Brain (organoid and tissue), 16 donors: ENCODE measurements at places on chromosomes 11 and 22.

- DNase-seq, result no peak
These were observed 41.2 kb upstream of the KLHL35 start for GRCh38 chr11:75474240-75474639.

GRCh38 chr11:46012185-46012584, 89.7 kb downstream of the LARGE2 start:
- DNase-seq, result no peak

DNA sequence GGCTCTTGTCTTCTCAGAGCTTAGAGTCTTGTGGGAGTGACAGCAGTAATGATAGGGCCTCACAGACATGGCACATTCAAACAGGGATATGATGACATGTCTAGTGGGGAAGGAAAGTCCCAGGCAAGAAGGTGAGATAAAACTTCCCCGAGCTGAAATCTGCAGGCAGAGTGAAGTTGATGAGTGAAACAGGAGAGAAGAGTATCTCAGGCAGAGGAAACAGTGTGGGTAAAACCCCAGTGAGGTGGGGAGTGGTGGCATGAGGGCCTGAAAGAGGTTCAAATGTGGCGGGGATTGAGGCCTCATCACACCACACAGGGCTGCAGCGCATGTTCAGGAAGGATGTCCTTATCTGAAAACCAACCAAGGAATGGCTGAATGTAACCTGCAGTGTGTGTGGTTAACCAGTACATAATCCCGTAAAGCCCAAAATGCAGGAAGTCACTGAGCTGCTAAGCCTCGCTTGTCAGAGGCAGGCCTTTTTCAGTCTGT, 153.8 kb upstream of the E2F8 start:
- DNase-seq, result no peak

GRCh38 chr11:100536979-100537378, 150.1 kb upstream of the ARHGAP42 start:
- no peak for DNase-seq

DNA sequence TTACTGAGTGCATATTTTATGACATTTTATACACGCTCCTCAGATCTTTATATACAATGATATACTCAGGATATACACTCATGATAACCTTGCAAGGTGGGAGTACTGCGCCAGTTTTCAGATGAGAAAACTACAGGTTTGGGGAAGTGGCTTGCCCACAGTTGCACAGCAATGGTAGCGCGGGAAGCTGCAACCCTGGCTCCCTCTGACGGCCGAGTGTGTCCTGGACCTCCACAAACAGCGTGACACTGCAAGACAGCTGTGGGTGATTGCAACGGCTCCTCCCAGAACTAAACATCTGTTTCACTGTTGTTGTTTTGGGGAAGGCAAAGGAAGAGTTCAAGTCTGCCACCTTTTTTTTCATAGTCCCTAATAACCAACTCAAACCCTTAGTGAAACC, 47.0 kb downstream of the PACSIN2 start:
- no peak for DNase-seq

DNA sequence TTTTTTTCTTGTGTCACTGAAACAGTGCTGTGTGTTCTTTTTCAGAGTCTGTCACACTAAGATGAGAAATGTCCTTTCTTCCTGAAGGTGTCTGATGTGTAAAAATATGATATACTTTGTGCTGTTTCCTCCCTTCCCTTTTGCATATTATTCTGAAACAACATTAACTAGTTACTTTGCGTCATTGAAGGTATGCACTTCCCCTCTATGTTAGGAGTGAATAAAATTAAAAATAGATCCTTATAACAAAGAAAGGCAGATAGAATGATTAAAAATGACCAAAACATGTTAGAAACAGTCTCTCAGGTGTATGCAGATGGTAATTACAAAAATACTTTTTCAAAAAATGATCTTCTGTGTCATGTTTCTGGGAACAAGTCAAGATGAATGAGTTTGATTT, 1.6 kb upstream of the RAB30 start:
- DNase-seq, result no peak

GRCh38 chr11:109838026-109838425, 255.2 kb upstream of the ZC3H12C start:
- no peak for DNase-seq

- DNase-seq, result no peak
These were observed 4.9 kb downstream of the TPBGL start for GRCh38 chr11:75245356-75246005.

DNA sequence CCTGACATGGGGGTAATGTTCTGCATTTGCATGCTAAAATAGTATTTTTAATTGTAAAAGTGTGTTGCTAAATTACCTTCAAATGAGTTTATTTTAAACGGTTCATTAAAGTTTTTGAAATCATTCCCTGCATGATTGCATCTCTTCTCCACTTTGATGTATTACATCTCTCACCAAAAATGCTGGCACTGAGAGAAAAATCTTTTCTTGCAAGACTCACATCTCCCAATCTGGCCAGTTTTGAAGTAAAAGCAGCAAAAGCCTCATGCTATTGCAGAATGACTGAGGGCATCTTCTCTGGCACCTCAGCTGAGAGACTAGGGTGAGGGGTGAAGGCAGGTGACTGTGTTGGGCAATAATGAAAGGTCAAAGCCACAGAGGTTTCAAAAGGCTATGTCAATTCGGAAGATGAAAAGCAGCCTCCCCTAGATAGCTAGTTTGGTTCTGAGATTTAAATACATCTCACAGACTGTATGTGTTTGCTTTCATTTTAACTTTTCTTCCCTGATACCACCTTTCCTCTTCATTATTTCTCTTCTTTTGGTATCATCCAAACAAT, 292.2 kb upstream of the RAG2 start:
- DNase-seq, result no peak

- peak; percentile 64 for DNase-seq
These were observed 723 bp downstream of the CACNG2 start for GRCh38 chr22:36702842-36703215.

DNA sequence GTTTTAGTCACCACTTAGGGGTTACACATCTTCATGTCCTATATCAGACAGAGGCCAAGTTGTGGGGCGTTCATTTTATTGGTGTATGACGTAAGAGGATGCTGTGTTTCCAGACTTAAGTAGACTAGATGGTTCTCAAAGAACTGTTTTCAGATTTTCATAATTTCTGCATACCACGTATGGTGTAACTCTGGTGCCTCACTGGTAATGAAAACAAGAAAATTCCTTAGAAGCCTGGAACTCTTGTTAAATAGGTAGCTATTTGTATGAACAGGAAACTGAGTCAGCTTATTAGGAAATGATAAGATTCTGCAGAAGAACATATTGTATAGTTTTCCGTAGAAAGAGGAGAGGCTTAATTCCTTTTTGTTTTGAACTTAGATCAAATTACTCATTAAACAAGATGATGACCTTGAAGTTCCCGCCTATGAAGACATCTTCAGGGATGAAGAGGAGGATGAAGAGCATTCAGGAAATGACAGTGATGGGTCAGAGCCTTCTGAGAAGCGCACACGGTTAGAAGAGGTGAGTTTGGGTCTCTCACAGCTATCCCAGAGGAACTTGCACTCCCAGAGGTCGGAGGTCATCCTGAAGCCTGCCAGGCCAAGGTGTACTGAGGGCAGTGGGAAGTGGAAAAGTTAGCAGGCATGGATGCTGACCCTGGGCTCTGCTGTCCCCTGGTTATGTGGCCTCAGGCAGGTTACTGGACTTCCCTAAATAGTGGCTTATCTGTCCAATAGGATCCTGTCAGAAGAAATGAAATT, 3.9 kb downstream of the CDC45 start:
- no peak for DNase-seq

GRCh38 chr22:25987948-25988347, 181.3 kb upstream of the SEZ6L start:
- no peak for DNase-seq

- no peak for DNase-seq
These were observed 28.5 kb downstream of the LRRC74B start for GRCh38 chr22:21074102-21074715.
